Activated effector memory CD4-positive, alpha-beta T cell treated with anti-CD3 and anti-CD28 coated beads, Interleukin-2, amount 50 U/mL, for 16 hours (primary cell): ENCODE measurements at places on chromosomes 6 and 20.

DNA sequence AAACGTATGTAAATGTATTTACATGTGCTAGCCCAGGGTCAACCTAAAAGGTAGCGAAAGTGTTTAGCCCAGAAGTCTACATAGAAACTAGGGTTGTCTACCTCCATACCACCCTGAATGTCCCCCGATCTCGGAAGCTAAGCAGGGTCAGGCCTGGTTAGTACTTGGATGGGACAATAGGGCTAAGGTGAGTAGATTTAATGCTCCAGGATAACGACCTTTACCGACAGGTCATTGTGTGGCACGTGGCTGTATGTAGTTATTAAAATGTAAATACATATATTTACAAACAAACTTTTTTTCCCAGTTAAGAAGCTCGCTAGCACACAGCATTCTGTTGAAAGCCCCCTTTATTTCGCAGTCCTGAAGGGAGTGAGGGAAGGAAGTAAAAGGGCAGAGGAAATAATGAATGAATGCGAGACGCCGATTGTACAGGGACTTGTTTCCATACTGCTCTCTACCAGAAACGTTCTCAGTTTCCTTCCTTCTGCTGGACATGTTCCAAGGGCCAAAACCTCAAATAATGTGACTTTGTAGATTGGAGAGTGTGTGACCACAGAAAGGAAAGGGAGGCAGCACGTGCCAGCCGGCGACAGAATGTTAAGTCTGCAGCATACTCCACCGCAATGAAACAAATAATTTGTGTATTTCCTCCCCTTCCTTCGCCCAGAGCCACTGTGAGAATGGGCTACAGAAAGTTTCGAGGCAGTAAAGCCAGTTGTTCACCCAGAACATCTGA, 612 bp downstream of the ADAT2 start:
- DNase-seq, result peak; percentile 72

DNA sequence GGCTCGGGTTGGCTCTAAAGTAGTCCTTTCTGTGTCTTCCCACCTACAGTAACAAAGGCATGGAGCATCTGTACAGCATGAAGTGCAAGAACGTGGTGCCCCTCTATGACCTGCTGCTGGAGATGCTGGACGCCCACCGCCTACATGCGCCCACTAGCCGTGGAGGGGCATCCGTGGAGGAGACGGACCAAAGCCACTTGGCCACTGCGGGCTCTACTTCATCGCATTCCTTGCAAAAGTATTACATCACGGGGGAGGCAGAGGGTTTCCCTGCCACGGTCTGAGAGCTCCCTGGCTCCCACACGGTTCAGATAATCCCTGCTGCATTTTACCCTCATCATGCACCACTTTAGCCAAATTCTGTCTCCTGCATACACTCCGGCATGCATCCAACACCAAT, 291.2 kb downstream of the ESR1 start:
- no peak for DNase-seq

- DNase-seq, result no peak
Observed at GRCh38 chr6:11329726-11330412, 97.4 kb upstream of the NEDD9 start.

DNA sequence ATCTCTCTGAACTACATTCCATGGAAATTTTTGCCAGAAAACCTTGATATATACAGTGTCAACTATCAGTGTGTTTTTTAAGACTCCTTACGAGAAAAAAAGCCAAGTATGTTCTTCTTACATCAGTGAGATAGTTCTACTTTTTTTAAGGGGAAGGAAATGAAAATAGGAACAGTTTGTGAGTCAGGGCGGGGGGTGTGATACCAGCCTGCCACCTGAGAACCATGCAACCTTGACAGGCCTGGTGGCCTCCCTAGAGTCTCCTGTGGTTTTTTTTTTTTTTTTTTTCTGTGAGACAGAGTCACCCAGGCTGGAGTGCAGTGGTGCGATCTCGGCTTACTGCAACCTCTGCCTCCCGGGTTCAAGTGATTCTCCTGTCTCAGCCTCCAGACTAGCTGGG, 96.3 kb upstream of the GCM1 start:
- DNase-seq, result no peak

DNA sequence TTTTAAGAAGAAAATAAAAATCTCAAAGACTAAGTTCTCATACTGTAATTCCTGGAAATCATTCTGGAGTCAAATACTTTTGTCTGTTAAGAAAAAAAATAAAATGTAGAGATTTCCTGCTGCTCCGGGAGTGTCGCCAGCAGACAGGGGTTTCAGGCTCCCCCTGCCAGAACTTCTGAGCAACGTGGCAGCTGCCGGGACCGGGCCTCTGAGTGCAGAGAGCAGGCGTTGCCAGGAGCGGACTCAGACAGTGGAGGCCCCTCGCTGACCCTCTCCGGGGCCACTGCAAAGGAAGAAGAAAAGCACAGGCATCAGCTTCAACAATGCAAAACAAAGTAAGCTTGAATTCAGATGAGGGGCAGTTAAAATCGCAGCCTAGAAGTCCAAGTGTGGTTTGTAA, 95.5 kb downstream of the THBS2 start:
- no peak for DNase-seq

DNA sequence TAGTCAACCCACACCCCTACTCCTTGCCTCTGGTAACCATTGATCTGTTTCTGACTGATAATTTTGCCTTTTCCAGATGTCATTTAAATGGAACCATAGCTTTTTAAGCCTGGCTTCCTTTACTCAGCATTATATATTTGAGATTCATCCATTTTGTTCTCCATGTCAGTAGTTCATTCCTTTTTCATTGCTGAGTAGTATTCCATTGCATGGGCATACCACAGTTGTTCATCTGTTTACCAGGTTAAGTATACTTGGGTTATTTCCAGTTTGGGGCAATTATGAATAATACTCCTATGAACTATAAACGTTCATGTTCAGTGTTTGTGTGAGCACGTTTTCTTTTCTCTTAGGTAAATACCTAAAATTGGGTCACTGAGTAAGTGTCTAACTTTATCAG, 25.1 kb downstream of the FGD2 start:
- no peak for DNase-seq

- DNase-seq, result no peak
Observed at GRCh38 chr6:150202404-150202803, 59.6 kb downstream of the PPP1R14C start.

DNA sequence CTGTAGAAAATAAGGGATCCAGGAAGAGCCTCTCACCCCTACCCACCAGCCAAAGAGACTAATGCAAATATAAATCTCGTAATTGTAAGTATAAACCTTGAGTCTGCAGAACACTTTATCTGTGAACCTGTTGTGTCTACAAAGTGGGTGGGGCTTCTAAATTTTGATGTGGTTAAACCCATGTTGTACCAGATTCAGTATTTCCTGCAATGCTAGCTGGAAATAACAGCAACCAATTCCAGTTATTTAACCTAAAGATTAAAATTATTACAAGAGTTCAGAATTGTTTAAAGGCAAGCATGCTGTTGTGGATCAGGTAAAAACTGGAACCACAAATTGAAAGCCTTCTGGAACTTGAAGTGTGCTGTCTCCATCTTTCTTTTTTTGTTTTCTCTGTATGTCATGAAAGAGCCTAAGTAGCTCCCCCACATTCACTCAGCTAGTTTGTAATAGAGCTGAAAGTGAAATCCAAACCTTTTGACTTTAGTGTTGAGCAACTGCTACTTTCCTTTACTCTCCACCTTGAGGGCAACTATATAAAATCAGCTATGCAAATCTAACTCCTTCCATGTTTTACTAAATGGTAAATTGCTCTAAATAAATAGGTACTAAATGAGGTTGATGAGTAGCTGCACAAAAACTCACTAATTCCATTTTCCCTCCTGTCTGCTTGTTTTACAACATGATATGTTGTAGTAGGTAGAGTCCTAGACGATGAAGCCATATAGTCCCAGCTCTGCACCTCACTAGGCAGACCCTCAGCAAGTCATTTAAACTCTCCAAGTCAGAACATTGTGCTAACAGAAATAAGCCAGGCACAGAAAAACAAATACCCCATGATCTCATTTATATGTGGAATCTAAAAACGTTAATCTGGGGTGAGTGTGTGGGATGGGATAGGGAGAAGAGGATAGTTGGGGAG, 17.9 kb upstream of the THEMIS start:
- no peak for DNase-seq

DNA sequence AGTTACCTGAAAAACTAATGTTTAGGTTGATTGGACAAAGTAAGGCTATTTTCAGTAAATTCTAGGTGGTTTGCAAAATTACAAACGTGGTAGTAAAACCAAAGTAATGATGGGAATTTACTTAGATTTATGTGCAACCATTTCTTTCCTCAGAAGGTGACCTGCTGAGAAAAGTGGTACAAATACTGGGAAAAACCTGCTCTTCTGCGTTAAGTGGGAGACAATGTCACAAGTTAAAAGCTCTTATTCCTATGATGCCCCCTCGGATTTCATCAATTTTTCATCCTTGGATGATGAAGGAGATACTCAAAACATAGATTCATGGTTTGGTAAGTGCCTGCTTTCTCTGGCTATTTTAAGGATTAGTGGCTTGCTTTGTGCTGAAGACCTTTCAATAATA, 18.2 kb downstream of the TPX2 start:
- DNase-seq, result no peak

DNA sequence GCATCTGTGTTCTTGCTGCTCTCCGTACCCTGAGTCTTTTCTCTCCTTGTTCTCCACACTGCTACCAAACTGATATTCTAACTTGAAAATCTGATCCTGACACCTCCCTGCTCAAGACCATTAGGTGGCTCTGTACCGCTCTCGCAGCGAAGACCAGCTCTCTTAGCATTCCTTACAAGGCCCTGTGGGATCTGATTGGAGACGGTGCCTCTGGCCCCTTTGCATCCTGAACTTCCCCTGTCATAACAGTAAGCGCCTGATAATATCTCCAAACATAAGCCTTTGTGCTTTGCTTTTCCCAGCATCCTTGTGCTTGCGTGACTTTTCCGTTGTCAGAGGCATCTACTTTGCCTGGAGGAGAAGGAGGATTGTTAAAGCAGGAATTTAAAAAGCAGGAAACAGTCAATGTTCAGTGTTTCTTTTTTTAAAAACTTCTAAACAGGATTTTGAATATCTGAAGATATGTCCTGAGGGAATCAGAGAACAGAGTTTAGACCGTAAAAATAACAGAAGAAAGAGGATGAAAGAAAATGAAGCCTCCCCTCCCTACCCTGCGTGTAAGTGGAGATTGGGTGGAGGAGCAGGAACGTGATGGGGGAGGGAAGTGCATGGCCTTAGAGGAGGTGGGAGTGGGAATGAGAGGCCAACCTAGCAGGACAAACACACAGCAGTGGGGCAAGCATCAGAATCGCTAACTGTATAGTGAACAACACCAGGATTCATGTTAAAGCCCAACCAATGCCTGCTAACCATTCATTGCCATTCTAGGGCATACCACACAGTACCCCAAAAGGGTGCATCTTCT, 89.2 kb upstream of the STMND1 start:
- DNase-seq, result no peak

- no peak for DNase-seq
Observed at GRCh38 chr20:44073675-44074071, 113.3 kb downstream of the JPH2 start.

GRCh38 chr20:56974499-56975250, 291.8 kb downstream of the BMP7 start:
- DNase-seq, result no peak

DNA sequence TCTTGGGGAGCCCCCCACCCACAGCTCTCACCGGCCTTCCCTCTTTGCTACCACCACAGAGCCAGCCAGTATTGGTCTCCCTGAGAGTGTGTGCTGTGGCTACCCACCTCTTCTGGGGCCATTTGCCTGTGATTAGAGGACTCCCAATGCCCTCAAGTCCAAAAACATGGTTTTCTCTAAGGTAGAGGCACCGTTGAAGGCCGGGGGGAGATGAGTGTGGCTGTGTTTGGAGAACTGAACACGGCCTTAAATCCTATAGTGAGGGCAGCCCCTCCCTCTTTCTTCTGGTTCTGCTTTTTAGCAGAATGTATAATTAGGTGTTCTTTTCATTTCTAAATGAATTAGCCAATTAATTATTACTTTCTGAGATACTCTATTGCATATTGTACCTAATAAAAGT, 2.5 kb downstream of the CCR6 start:
- no peak for DNase-seq

- no peak for DNase-seq
Observed at GRCh38 chr6:112651239-112651638, 304.1 kb downstream of the RFPL4B start.

- DNase-seq, result no peak
Observed at GRCh38 chr20:35084998-35085397, 7.6 kb downstream of the TRPC4AP start.

DNA sequence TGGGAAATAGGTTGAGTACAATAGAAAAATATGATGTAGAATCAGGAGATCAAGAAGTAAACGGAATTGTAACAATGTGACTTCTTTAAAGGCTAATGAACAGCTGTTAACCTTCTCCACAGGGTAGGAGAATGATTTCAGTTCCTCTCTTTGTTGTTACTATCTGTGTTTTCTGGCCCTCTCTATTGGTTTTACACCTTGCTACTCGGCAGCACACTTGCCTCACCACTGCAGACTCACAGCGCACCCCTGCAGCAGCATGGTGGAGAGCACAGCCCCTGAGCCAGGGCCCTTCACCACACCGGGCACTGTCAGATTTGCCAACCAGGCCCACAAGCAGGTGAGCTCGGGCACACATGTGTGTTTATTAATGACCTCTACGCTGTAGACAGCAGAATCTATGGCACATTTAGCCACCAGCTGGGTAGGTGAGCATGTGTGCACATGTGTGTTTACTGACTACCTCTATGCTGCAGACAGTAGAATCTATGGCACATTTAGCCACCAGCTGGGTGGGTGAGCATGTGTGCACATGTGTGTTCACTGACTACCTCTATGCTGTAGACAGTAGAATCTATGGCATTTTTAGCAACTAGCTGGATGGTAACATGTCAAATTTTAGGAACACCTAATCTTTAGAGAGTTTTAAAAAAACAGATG, 16.8 kb downstream of the SFT2D1 start:
- DNase-seq, result no peak

GRCh38 chr6:5559651-5560050, 298.3 kb downstream of the FARS2 start:
- DNase-seq, result no peak

GRCh38 chr20:49505518-49505917, 23.1 kb upstream of the KCNB1 start:
- DNase-seq, result no peak

DNA sequence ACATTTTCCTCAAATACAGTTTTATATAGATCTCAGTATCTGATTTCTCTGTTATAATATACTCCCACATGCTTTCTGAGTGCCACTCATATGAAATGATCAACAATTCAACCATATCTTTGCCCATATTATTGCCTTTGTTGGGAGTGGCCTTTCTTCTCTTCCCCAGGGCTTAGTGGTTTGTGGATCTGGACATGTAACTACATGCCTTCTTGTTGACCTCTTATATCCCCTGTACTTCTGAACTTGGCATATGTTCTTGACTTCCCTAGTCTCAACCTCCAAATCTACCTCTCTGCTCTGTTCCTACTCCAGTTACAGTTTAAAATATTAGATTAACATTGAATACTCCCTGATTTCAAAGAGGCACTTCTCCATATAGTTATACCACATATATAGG, 34.3 kb upstream of the PRIM2 start:
- no peak for DNase-seq

- DNase-seq, result no peak
Observed at GRCh38 chr6:470901-471448, 79.4 kb downstream of the IRF4 start.

- no peak for DNase-seq
Observed at GRCh38 chr6:5704708-5705107, 302.0 kb downstream of the NRN1 start.
